Fibroblast of skin of scalp (primary cell): ENCODE measurements at places on chromosomes 3 and 15.

GRCh38 chr15:69107025-69107620 lies 53.3 kb upstream of the GLCE start:
- no peak for DNase-seq

- DNase-seq, result no peak
Measured at GRCh38 chr15:95825671-95826411, 504.7 kb upstream of the NR2F2 start.

DNA sequence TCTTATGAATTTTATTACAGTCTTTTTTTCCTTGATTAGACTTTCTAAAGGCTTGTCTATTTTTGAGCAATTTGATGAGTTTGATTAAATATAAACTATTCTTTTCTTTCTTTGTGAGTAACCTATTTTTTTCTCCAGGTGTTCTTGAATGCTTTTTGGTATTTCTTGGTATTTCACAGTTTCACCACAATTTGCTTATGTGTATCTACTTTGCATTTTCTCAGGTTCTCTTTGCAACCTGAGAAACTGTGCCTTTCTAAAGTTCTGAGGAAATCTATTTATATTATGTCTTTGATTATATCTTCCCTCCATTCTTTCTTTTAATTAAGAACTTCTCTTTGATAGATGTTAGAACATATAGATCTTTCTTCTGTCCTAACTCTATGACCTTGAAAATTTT lies 117.1 kb upstream of the MLF1 start:
- no peak for DNase-seq

- no peak for DNase-seq
Measured at GRCh38 chr15:89860891-89861290, 32.9 kb downstream of the AP3S2 start.

DNA sequence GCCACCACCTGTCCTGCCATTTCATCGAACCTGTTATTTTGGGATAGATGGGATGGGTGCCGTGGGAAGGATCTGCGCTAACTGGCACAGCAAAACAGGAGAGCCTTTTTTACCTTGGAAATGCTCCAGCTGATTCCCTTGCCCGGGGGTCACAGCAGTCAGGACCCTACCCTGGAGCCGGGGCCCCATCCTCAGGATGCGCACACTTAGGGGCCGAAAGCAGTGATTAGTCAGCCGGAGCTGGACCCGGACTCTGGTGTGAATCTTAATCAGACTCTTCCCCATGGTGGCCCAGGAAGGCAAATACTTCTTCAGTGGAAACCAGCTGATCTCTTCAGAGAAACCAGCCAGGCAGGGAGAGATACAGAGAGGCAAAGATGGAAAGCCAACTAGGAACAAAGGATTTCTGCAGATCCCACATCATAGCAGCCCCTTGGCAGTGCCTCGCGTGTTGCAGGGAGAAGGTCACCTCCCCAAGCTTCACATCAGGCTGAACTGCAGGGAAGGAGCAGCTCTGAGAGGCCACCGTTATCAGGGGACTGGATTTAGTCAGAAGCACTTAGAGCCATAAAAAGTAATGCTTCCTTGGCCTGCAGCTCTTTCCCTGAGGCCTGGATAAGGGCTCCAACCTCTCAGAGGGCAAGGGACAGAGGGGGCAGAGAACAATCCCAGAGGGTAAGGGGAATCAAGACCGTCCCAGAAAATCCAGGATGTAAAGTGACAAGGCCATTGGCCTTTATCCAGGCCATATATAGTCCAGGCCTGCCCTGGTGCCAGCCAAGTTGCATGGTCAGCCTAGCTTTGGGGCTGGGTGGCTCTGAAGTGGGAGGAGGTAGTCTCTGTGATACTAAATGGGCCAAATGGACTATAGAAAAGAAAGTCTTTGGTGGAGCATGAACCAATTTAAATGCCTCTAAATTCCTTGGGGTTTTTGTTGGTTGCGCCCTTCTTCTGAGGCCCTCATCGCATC lies 52.9 kb downstream of the WDR76 start:
- no peak for DNase-seq

DNA sequence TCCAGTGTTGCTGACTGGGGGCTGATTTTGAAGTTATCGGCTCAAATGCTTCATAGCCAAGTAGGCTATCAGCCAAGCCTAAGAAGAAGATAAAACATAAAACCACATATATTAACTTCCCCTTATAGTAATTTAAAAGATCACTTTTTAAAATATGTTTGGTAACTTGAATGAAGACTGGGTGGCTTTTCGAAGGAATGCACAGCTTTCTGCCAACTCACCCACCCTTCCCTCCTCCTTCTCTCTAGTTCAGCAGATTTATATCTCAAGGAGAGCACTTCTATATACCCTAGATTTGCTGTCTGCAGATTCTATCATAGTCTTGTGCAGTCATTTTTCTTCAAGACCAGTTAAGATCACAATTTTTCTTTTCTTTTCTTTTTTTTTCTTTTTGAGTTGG lies 189.4 kb upstream of the CHRM5 start:
- DNase-seq, result no peak

- peak; percentile 73 for DNase-seq
Measured at GRCh38 chr3:171225708-171226107, 199.2 kb upstream of the SLC2A2 start.

GRCh38 chr3:185250247-185250646 lies 3.6 kb downstream of the EHHADH start:
- peak; percentile 29 for DNase-seq

DNA sequence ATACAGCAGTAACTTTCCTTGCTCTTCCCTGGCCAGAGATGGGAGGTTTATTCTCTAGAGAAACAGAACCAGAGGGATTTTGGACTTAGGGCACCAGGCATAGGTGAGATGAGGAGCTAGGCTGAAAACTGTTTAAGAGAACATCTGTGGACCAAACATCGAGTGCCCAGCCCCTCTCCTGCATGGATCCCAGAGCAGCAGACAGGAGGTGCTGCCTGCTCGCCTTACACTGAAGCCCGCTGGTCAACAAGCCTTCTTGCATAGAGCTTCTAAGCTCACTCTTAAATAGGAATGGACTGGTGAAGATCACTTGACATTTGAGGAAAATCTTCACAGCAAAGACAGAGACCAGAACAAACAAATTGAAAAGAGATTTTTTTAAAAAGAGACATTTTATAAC lies 41.2 kb downstream of the PARP15 start:
- no peak for DNase-seq

- DNase-seq, result no peak
Measured at GRCh38 chr3:128551451-128551850, 58.5 kb upstream of the GATA2 start.

DNA sequence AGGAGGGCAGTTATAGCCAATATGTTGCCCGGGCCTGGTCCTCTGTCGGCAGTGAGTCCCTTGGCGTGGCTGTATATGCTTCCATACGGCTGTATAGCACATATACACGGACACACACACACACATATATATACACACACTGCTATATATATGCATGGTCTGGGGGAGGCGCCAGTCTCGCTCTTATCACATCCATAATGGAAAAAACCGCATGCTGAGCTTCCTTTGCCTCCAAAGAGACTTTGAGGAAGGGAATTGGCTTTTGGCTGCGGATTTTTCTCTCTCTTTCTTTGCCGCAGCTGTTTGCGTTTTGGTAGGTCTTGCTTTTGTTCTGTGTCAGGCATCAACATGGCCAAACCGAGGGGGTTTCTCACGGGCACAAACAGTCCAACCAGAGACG lies 11.3 kb upstream of the TMEM115 start:
- peak; percentile 49 for DNase-seq

GRCh38 chr15:60118146-60118545 lies 114.0 kb downstream of the FOXB1 start:
- no peak for DNase-seq

GRCh38 chr15:95875121-95875643 lies 455.3 kb upstream of the NR2F2 start:
- peak; percentile 78 for DNase-seq

GRCh38 chr3:20064796-20065564 lies 24.7 kb downstream of the KAT2B start:
- no peak for DNase-seq

DNA sequence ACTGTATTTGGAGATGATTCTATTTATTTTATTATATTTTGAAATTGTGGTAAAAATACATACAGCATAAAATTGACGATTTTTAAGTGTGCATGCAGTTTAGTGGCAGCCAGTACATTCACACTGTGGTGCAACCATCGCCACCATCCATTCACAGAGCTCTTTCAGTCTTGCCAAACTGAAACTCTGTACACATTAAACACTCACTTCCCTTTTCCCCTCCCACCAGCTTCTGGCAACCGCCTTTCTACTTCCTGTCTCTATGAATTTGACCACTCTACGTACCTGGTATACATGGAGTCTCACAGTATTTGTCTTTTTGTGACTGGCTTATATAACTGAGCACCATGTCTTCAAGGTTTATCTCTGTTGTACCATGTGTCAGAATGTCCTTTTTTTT lies 303.3 kb upstream of the ATP10A start:
- DNase-seq, result no peak

- peak; percentile 49 for DNase-seq
Measured at GRCh38 chr3:186790261-186790981, 7.0 kb downstream of the EIF4A2 start.

- peak; percentile 81 for DNase-seq
Measured at GRCh38 chr3:188631291-188632010, 477.5 kb downstream of the LPP start.

DNA sequence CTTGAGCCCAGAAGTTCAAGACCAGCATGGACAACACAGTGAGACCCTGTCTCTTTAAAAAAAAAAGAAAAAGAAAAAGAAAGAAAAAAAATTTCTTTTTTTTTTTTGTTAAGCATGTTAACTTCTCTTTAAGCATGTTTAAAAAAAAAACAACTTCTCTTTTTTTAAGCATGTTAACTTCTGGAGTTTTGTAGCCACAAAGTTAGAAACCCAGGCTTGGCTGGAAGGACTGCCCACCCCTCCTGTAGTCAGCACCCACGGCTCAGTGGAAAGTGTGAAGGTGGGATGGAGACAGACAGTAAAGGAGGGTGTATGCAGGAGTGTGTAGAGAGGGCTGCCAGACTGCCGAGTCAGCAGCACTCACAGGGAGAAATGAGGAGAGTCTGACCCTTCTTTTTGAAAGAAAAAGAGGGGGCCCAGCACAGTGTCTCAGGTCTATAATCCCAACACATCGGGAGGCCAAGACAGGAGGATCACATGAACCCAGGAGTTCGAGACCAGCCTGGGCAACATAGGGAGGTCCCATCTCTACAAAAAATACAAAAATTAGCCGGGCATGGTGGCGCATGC lies 33.2 kb downstream of the GOLGA8S start:
- DNase-seq, result no peak

DNA sequence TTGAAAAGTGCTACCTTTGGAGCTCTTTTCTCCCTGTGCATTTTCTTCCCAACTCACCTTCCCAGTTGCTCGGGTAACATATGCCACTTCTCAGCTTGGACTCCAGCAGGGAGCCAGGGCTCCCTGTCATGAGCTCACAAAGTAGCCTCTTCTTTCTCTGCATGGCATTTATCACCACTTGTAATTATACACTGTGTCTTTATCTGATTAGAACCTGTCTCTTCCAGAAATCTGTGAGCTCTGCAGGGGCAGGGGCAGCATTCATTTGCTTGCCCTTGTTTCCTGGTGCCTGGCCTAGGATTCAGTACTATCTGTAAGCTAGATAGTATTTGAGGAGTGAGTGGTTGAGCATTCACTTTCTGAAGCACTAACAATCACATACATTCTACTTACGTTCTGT lies 100.9 kb downstream of the CLSTN2 start:
- DNase-seq, result no peak

DNA sequence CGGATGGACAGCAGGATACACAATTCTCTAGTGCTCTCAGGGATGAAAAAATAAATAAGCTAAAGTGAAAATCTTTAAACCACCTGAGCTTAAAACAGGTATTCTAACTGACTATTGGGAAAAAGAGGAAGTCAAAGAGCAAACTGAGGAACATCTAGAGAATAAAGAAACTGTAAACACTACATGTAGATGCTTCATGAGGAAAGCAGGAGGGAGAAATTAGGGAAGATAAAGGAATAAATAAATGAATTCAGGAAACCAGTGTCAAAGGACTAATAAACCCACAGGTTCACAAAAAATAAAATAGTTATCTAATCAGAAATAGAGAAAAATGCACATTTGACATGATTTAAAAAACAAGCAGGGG lies 525 bp upstream of the MCCC1 start:
- DNase-seq, result no peak

- DNase-seq, result peak; percentile 62
Measured at GRCh38 chr3:190429681-190430080, 20.0 kb downstream of the TMEM207 start.
